ENCODE measurements at places on chromosomes 13 and 19. TPM values are rescaled to one million over a fixed set of nuclear protein-coding genes. Genes with fewer than 3 reads are reported as not detected.

Gene CCL25
- not detected for total RNA-seq

Gene HSPB6
- 48.9 TPM for total RNA-seq

Gene CGB3
- total RNA-seq = not detected

Gene CTXN1
- 0.73 TPM for total RNA-seq

Gene ZNF418
- 1.8 TPM for total RNA-seq
